ENCODE measurements at places on chromosomes 2 and 18.
A peak's percentile ranks its signal among the peaks of the same experiment; 100 is the strongest.

GRCh38 chr18:22347606-22348511, 69.9 kb downstream of the CTAGE1 start:
- DNase-seq = no peak

DNA sequence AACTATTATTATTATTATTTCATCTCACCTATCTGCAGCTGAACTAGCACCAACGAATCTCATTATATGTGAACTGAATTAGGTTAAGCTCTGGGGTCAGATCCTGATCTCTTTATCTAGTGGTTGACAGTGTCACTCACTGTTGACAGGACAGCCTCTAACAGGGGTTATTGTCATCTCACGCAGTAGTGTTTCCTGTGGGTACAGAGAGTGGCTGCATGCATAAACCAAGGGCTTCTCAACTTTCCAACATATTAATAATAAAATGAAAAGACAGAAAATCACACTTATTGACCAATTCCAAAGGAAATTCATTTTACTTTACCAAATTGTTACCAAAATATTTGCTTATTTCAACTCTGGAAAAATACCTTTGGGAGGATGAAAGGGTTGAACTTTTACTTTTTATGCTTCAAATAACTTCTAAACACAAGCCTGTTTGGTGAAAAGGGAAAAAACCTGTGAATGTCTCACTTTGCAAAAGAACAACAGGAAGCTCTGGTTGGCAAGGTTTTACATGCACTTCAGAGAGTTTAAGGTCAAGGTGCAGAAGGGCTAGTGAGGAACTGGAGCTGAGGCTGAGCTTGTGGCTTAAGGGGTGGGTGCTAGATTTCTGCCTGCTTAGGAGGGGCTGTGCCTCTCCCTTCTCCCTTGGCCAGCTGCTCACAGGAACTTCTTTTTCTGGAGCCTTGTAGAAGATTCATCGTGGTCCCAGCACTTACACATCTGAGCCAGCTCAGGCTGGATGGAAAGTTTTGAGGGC, 72.6 kb downstream of the CTAGE1 start:
- no peak for DNase-seq

- DNase-seq = no peak
Measured at GRCh38 chr2:237732790-237733381, 65.7 kb upstream of the RBM44 start.

DNA sequence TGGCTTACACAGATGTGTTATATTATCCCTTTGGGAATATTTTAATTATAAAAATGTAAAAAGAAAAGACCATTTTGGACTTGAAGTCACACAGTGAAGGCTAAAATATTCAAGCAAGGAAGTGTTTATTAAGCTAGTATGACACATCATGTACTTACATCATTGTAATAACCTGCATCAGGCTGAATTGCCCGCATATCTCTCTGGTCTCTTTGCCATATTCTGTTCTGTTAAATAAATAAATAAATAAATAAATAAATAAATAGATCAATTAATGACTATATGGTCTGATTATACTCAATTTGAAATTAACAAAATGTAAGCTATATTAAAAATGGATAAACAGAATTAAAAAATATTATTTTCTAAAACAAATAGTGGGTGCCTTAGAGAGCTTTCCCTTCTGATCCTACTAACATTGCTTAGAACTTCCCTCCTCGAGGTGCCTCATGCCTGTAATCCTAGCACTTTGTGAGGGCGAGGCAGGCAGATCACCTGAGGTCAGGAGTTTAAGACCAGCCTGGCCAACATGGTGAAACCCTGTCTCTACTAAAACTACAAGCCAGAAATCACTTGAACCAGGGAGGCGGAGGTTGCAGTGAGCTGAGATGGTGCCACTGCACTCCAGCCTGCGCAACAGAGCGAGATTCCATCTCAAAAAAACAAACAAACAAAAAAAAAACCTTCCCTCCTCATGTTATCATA, 42.0 kb downstream of the WDR33 start:
- DNase-seq = peak; percentile 27

GRCh38 chr2:46134531-46135227, 162.5 kb upstream of the EPAS1 start:
- DNase-seq = peak; percentile 82

DNA sequence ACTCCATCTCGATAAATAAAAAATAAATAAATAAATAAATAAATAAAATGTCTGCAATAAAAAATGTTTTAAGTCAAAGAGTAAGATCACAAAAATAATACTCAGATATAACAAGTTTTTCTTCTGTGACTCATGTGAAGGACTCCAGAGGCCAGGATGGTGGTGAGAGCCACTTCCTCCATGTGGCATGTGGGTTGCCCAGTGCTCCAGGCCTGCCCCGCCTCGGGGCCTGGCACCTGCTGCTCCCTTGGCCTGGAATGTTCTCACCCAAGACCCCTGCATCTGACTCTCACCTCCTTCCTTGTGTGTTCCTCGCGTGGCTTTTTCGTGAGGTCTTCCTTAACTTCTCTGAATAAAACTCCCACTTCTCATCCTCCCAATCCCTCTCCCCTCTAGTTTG, 77.4 kb upstream of the LDLRAD4 start:
- peak; percentile 8 for DNase-seq

- DNase-seq = no peak
Measured at GRCh38 chr2:177602611-177603164, 210.1 kb downstream of the AGPS start.

- DNase-seq = no peak
Measured at GRCh38 chr2:36301843-36302242, 53.7 kb upstream of the CRIM1 start.

- no peak for DNase-seq
Measured at GRCh38 chr18:63301434-63301833, 18.1 kb downstream of the BCL2 start.

GRCh38 chr2:237879991-237880560, 20.7 kb downstream of the RAMP1 start:
- no peak for DNase-seq

DNA sequence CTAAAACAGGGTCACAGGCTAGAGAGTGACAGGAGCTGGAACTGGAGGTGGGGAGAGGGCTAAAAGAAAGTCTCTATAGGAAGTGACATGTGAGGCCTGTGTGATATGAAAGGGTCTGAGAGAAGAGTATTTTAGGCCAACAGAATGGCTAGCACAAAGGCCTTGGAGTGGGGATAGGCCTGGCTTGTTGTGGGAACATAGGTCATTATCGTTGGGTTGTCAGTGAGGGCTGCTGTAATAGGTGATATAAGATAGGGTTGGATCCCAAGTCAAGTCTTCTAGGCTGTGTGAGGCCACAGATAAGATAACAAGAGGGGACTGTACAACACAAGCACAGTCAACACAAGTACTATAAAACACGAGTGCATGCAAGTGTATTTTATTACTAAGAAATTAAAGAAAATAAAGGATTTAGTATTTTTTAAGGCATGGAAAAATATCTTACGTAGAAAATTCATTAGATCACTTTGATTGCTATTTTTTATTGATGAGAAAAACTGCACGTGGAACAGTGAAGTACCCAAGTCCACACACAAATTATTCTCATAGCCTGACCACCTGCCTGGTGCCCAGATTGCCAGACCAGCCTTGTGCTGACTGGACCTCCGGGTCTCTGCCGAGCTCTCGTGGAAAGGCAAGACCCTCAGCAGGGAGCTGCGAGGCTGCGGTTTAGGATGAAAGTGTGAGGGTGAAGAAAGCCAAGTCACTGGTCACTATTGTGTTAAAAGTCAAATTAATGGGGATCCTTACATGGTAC, 14.1 kb downstream of the LTBP1 start:
- no peak for DNase-seq

DNA sequence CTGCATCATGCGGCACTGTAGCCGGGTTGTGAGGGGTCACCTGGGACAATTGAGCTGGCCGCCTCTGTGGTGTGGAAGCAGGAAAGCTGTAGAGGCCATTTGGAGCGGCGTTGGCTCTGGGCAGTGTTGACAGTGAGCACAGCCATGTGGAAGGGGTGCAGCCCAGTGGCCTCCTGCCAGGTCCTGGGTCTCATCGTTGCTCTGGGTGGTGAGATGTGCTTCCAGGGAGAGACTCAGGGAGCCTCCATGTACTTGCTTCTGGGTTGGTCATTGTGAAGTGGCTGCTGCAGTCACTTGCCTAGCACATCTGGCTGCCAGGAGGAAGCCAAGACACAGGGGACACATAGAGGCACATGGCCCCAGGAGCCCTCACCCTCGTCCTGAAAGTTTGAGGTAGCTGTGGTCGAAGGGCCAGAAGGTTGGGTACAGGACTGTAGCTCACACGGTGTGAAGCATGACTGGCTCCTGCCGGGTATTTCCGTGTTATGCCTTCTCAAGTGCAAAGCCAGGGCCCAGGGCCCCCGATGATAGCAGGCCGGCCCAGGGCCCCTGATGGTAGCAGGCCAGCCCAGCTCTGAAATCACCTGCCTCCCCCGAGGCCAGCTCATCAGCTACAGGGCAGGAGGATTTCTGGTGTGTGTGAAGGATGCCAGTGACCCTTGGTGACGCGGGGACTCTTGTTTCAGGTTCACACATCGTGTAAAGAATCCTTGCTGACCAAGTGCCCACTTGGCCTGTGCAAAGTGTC, 82.6 kb downstream of the DGKD start:
- DNase-seq = no peak

DNA sequence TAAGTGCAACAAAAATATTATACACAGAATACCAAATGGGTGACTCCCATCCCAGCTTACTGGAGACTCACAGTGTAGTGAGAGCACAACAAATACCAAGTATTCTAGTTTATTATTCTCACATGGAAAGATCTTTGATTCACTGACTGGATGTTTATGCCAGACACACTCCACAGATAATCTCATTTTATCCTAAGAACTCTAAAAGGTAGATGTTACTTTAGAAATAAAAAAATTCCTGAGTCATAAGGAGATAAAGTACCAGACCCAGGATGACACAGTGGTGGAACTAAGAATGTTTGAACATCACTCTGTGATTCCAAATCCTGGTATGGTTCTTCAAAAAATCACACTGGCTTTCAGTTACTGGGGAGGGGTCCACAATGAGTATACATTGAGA, 136.2 kb downstream of the CDH2 start:
- no peak for DNase-seq

DNA sequence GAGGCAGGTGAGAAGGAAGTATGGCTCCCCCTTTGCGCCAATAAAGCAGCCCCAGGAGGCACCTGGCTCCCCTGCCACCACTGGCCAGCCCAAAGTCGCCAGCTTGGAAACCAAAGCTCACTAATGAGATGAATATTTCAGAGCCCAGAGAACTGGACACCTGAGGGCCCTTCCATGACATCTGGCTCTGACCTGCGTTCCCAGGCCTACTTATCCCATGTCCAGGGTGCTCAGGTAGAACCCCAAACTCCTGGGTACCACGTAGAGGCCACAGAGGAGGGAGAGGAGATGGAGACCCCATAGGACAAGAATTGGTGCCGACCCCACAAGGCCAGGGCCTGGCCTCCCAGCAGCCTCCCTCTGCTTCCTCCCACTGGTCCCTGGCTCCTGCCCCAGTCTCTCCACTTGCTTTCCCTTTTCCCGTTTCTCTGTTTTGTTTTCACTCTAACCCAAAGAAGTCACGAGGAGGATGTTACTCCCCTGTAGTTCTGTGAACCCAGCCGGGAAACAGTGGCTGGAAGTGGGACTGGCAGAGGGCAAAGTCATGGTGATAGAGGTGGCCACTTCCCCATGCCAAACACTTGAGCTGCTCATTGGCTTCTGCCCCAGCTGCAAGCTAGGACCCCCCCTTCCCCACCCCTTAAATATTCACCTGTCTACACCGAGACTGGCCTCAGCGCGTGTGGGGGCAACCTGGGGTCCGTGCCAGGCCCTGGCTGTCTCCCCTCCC, 820 bp downstream of the TMBIM1 start:
- peak; percentile 45 for DNase-seq

DNA sequence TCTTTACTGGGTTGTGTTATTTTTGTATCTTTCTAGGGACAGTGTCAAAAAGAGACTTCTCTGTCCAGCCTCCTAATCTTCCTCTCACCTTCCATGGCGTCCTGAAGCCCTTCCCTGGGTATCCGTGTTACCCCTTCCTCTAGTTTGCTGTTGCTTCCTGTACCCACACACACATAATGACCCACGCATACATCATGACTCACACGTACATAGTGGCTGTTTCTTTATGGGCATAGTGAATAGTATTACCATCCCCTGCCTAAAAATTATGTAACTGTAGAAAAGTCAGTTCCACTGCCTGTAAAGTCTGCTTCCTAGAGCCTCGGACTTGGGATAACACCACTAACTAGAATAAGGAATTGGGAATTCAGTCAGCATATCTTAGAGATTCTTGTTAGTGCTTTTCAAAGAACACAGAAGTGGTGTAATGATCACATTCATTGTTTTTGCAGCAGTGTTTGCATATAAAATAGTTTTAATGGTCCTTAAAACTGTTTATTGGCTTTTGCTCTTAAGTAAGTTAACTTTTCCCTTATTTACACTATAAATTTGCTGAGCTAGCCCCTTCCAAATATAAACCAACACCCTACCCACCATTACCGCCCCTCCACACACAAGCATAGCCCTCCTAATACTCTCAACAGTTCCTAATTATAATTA, 308.4 kb upstream of the RAB12 start:
- no peak for DNase-seq
